ENCODE measurements at places on chromosomes 2 and 18.
A peak's percentile ranks its signal among the peaks of the same experiment; 100 is the strongest.

- peak; percentile 77 for DNase-seq
Observed at GRCh38 chr2:197255543-197255942, 55.0 kb downstream of the ANKRD44 start.

GRCh38 chr18:24809173-24809950 lies 348.9 kb downstream of the HRH4 start:
- no peak for DNase-seq

GRCh38 chr2:26942543-26943295 lies 27.7 kb upstream of the MAPRE3 start:
- DNase-seq = peak; percentile 65

- DNase-seq = no peak
Observed at GRCh38 chr2:109206569-109207146, 77.7 kb downstream of the SH3RF3 start.

GRCh38 chr18:63297687-63298399 lies 21.7 kb downstream of the BCL2 start:
- no peak for DNase-seq

- no peak for DNase-seq
Observed at GRCh38 chr18:13221869-13222855, 3.6 kb downstream of the LDLRAD4 start.

GRCh38 chr2:209648714-209649113 lies 122.9 kb upstream of the UNC80 start:
- no peak for DNase-seq

GRCh38 chr2:25671622-25672021 lies 1.8 kb downstream of the DTNB start:
- DNase-seq = no peak

DNA sequence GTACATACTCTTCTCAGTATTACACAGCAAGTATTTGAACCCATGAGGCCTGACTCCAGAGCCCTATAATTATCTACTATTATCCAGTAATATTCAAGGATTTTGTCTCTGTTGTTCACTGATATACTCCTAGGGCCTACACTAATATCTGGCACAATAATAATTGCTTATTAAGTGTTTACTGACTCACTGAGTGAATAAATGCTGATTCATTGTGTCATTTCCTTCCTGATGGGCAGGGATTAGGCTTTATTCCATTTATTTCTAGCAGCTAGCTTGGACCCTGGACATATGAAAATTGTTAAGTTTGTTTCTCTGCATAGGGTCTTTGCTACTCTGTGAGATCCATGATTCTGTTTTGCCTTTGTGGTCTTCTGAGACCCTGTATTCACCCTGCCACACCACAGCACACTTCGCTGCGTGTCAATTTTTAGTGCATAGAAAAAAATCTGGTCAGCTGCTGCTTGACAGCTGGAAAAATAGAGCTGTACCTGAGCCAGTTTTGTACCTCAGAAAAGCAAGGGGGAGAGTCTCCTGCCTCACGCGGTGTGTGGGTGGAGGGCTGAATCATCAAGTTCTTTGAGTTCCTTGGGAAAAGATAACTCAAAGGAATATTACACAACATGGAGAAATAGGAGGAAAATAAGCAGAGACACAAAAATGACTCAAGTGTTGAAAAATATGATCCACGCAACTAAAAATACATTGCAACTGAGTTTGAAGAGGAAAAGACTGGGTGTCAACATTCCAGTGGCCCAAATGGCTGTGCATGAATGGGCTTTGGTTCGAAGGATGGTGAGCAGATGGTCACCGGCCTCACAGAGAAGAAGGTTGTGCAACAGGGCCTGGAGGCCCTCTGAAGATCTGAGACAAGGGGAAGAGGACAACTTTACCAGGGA lies 18.9 kb upstream of the DPP4 start:
- no peak for DNase-seq

DNA sequence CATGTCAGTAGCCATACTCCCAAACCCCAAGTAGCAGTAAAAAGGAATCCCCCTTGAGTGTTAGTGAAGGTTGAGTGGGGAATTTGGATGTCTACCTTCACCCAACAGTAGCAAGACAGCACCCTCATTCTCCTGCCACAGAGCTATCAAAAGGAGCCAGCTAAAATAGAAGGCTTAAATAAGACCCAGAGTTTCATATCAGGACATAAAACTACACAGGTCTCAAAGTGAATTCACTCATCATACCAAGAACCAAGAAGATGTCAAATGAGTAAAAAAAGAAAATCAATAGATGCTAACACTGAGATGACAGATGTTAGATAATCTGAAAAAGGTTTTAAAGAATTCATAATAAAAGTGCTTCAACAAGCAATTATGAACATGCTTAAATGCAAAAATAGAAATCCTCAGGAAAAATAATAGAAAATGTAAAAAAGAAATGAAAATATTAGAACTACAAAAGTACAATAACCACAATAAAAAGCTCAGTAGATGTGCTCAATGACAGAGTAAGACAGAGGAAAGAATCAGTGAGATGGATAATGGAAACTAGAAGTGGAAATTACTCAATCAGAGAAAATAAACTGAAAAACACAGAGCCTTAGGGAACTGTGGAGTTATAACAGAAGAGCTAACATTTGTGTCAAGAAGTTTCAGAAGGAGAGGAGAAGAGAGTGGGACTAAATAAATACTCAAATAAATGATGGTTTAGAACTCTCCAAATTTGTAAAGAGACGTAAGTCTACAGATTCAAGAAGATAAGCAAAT lies 90.5 kb downstream of the EDAR start:
- DNase-seq = no peak

DNA sequence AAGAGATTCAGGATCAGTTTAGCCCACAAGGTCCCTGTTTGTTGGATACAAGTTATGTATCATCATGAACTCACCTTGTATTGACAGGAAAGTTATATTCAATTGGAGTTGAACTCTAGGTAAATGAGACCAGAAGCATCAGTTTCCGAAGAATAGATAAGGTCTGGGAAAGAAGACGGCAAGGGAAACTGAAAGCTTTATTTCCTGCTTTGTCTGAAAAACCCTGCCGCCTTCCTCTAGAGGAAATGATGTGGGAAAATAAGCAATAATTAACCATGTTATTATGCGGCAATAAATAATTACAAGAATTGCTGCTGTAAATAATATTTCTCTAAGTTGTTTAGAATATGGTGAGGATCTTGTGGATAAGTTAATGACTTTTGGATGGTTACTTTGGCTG lies 32.0 kb downstream of the LPIN1 start:
- no peak for DNase-seq

DNA sequence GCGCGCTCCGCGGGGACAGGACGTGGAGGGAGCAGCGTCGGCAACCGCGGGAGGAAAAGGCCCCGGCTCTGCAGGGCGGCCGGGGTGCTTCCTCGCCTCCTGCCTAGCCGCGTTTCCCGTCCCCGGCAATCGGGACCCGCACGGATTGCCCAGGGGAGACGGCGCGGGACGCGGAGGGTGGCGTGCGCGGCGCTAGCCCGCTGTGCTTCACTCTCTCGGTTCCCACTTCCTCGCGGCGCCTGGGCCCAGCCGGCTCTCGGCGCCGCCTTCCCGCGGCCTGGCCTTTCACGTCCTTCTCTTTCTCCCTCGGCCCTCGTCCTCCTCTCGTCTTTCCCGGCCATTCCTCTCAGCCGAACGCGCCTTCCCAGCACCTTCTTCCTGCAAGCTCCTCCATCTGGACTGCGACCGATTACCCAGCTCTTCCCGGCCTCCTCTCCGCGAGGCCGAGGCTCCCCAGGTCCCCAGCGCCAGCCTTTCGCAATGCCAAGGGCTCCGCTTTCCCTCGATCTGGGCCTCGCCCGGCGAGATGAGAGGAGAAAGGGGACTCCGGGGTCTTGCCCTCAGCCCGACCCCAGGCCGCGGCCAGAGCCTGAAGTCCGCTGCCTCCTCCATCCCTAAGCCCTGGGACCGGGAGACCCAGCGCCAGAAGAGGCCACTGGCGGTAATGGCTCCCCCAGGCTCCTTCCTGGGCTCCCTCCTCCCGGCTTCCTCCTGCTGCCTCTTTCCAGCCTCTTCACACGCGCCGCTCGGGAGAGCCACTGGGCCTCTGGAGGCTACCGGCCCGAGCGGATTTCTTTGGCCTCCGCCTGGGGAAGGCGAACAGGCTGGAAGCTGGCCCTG lies 34.3 kb upstream of the ATP6V1B1 start:
- no peak for DNase-seq

DNA sequence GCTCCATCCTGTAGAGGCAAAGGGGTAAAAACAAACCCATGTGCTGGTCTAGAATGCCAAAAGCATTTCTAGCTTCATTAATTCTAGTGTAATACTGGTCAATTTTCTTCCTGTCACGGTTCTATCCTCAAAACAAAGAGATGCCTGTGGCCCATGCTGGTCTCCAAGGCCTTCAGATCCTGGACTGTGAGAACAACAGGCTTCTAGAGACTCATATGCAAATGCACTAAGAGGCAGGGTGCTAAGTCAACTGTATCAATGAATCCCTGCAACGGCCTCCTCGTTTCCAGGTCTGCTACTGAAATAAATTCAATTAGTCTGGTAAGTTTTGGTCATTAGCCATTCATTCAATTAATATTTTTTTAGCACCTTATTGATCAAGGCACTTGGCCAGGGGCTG lies 4.0 kb downstream of the IFT172 start:
- no peak for DNase-seq

DNA sequence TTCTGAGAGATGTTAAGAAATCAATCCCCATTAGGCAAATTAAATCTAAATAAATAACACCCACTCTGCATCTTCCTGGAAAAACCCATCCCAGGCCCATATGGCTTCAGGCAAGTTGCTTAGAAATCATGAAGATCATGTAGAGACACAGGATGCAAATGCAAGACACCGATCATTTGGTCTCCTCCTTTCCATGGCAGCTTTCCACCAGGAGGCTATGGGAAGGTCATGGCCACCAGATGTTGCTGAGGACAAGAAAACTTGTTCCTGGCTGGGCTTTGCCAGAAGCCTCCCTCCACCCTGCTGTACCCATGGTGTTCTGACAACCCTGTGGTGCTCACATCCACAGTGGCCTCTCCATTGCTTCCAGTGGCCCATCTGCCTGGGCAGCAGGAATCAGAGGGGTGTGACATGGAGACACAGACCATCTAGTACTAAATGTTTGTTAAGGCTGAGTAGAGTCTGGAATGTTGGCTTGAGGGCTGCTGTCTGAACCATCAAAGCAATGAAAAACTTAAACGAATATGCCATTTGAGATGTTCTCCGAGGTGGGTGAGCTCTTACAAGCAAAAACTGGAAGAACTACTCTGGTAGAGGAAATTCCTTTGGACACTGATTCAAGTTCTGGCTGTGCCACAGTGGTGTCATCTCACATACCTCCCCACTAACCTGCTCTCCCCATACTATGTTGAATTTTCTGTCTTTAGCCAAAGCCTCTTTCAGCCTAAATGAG lies 293.2 kb downstream of the TNS1 start:
- DNase-seq = no peak

DNA sequence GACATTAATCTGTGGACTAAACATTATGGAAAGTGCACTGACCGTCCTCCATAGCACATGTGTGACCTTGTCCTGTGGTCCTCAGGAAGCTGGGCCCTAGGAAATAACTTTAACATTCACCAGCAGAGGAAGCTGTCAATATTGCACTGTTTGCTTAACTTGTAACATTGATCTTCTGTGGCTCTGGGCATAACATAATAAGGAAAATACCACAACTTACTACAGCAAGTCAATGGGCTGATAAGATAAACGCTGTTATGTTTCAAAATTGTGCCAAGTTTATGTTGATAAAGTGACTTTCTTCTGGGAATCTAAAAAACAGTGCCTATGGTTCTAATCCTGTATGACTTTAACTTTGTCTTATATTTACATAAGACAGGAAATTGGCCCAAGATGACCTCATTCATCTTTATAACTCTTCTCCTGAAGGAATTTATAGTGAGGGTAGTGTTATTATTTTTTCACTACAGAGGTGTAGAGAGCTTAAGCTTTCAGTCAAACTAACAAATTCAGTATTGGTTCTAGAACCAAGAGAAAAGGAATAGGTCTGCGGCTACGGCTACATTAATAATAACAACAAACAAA lies 113.7 kb upstream of the MAP4K3 start:
- no peak for DNase-seq

DNA sequence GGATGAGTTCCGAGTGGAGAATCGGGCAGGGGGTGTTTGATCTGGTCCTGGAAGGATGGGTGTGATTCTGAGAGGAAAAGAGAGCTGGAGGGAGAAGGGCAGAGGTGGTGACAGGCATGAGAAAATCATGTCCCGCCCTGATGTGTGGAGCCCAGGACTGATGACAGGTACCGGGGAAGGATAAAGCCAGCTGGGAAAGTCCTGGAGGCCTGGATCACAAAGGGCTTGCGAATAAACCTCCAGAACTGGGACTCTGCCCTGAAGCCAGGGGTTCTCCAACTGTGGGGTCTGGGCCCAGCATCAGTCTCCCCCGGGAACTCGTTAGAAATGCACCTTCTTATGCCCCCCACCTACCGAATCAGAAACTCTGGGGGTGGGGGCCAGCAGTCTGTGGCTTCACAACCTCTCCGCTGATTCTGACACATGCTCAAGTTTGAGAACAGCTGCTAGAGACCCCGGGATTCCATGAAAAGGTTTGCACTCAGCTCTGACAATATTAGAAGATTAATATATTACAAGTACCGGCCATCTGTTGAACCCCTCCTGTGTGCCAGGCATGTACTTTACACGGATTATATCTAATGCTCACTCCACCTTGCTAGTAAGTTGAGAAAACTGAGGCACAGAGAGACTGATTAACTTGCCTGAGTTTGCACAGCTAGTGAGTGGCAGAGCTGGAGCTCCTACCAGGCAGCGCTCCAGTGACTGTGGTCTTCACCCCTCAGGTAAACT lies 8.0 kb downstream of the TNFRSF11A start:
- no peak for DNase-seq

DNA sequence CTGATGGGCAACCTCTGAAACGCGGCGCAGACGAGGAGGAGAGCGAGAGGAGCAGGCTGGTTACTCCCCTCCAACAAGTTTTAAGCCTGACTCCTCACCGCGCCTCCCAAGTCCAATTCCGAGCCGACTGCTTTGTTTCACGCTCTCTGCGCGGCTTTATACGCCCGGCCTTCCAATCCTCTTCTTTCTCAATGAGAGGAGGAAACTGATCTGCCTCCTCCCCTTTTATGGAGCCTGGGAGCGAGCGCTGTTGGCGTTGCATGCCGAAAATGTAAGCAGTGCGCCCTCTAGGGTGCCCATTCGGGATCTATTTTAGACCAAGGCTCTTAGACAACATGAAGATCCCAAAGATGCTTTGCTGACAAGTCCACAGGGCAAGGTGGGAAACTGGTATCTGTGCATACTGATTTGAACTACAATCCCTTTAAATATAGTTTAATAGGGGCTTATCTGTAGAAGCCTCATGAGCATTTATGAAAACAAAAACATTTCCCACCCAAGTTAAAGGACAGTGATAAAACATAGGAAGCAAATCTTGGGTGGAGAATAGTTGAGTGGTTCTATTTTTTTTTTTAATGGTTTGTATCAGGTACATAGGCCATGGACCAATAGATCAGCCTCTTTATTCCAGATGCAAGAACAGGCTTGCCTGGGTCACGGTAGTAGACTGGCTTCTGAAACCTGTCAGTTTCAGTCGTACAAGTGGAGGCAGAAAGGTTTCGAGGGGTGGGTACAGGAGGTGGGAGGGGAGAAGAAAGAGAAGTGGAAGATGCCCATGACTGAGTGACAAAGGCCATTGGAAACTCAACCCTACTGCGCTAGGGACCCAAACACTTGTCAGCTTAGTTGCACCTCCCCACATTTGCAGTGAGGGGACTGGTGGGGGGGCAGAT lies at the start of gene RND3:
TSS of gene RND3 (minus strand) at position 131 of the 893 bp plus-strand sequence. CDS start 250 bp downstream, outside the sequence.
- DNase-seq = peak; percentile 9
